ENCODE measurements at places on chromosomes 3 and 15.

- peaks cover 1% of the 10 kb centered on the region for H3K4me1 ChIP-seq
- H3K27me3 ChIP-seq, result no peaks in the 10 kb centered on the region
- no peak overlapping the region for H3K4me3 ChIP-seq
- H3K27ac ChIP-seq, result no peak overlapping the region
Measured at GRCh38 chr15:96300836-96301235, 29.7 kb upstream of the NR2F2 start.

DNA sequence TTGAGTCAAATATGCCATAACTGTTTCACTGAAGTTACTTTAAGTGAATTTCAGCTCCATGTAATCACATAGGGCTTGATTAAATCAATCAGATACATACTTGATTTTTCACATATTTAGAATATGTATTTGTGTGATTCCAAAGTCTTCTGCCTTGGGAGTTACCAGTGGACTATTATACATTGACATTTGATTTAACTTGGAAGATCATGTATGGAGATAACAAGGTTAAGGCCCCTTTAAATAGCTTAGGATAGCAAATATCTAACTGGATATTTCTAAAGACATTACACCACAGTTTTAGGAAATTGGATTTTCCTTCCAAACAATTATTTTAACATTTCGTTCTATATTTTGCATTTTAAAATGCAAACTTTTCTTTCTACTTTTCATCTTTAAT is 405.0 kb downstream of the RAP2B start:
- no peak for DNase-seq
- H3K4me1 ChIP-seq, result no peaks in the 10 kb centered on the region
- H3K27ac ChIP-seq, result no peak overlapping the region
- H3K27me3 ChIP-seq, result no peaks in the 10 kb centered on the region

DNA sequence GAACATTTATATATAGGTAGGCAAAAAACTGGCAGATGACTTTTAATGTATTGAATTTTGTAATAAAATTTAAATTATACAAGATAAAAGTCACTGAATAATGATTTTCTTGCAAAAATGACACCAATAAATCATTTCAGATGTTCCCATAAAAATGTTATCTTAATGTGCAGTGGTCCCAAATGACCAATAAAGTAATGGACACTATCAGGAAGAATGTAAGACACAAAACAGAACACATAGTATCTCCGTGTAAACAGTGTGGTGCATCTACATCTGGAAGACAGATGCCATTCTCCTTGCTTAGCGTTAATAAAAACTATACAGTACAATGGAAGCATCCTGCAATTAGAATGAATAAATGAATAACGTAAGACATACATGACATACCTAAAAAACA is 41.5 kb downstream of the FGF7 start:
- no peak overlapping the region for H3K27ac ChIP-seq
- no peaks in the 10 kb centered on the region for H3K4me1 ChIP-seq
- no peak overlapping the region for H3K4me3 ChIP-seq
- no peak for DNase-seq
- H3K36me3 ChIP-seq, result no peaks in the 10 kb centered on the region

DNA sequence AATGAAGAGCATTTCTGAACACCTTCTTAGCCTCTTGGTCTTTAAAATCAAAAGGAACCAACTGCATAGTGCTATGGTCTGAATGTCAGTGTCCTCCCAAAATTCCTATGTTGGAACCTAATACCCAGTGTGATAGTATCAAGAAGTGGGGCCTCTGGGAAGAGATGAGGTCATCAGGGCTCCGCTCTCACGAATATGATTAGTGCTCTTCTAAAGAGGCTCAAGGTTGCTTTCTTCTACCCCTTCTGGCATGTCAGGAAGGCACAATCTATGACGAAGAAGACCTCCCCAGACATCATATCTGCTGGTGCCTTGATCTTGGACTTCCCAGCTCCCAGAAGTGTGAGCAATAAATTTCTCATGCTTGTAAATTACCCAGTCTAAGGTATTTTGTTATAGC is 209.5 kb downstream of the MAGI1 start:
- no peaks in the 10 kb centered on the region for H3K36me3 ChIP-seq
- H3K4me3 ChIP-seq, result no peak overlapping the region
- H3K27ac ChIP-seq, result no peak overlapping the region
- H3K27me3 ChIP-seq, result no peaks in the 10 kb centered on the region

DNA sequence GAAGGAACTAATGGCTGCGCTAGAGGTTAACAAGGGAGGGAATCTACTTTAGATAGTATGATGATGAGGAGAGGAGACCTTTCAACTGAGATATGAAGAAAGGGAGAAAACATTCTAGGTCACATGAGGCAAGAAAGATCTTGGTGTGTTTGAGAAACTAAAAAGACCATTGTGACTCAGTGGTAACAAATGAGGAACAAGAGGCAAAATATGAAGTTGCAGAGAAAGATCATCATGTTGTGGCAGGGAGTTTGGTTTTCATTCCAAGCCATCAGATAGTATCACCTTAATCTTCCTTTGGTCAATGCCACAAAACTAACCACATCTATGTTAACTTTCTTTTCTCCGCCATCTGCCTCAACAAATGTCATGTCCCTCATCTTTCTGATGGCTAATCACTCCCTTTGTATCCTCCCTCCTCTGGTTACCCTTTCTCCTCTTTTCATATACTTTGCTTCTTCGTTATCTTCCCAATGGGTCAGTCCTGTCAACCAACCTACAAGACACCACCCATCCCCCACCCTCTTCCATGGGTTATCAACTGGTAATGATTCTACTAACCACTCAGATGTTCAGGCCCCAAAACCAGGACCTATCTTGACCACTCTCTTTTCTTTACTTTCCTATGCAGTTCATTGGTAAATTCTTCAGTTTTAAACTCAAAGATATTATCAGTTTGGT is 2.4 kb upstream of the PDCD6IP start:
- H3K36me3 ChIP-seq, result no peaks in the 10 kb centered on the region
- DNase-seq, result no peak
- no peak overlapping the region for H3K27ac ChIP-seq
- H3K27me3 ChIP-seq, result no peaks in the 10 kb centered on the region
- H3K4me1 ChIP-seq, result no peaks in the 10 kb centered on the region

- no peak for DNase-seq
- no peak overlapping the region for H3K27ac ChIP-seq
- peak overlapping the region; percentile 65 for H3K4me3 ChIP-seq
- no peaks in the 10 kb centered on the region for H3K27me3 ChIP-seq
Measured at GRCh38 chr3:170038434-170039110, 777 bp downstream of the GPR160 start.

- peaks cover 2% of the 10 kb centered on the region for H3K27me3 ChIP-seq
- H3K4me1 ChIP-seq, result no peaks in the 10 kb centered on the region
- H3K4me3 ChIP-seq, result peak overlapping the region; percentile 49
- no peak overlapping the region for H3K27ac ChIP-seq
- no peak for DNase-seq
Measured at GRCh38 chr15:34436126-34436955, 1.3 kb downstream of the GOLGA8A start.

DNA sequence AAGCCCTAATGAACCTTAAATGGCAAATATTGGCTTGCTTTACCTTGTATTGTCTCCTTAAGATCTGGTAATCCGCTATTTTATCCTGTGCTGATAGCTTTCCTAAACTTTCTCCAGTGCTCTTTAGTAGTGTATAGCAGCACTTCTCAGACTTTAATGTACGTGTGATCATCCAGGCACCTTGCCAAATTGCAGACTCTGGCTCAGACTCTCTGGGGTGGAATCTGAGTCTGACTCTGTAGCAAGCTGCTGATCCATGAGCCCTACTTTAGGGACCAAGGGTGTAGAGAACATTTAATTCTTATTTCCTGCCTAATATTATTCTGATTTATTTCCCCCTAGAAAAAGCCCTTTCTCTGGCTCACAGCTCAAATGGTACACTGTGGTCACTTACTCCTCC is 518.8 kb upstream of the ZNF385D start:
- no peak overlapping the region for H3K4me3 ChIP-seq
- DNase-seq, result no peak
- no peaks in the 10 kb centered on the region for H3K27me3 ChIP-seq

GRCh38 chr15:52183562-52184173 is 7.5 kb downstream of the GNB5 start:
- H3K36me3 ChIP-seq, result no peaks in the 10 kb centered on the region
- H3K4me3 ChIP-seq, result no peak overlapping the region
- no peaks in the 10 kb centered on the region for H3K4me1 ChIP-seq
- no peak for DNase-seq
- H3K27ac ChIP-seq, result no peak overlapping the region

GRCh38 chr3:44241706-44242105 is at the start of gene TOPAZ1:
Gene TOPAZ1, plus strand, starts transcription at chr3:44241886. Its CDS starts 168 bp downstream, at chr3:44242054.
- no peaks in the 10 kb centered on the region for H3K36me3 ChIP-seq
- H3K4me1 ChIP-seq, result no peaks in the 10 kb centered on the region

DNA sequence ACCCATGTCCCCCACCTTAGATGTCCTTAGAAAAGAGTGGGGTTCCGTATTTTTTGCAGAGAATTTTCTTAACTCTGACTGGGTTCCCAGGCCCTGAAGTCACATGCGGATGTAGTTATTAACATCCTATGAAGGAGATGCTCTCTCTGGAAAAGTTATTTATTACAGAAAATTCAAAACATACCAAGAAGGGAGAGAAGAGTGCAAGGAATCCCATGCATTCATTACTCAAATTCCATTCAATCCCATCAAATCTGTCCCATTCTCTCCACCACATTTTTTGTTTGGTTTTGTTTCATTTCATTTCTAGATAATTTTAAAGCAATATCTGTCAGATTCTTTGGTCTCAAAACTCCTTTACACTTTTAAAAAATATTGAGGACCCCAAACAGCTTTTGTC is 34.3 kb upstream of the ANKRD34C start:
- H3K36me3 ChIP-seq, result no peaks in the 10 kb centered on the region
- H3K27ac ChIP-seq, result no peak overlapping the region

GRCh38 chr15:40471808-40472150 is 995 bp downstream of the CHST14 start:
- peak overlapping the region; percentile 65 for H3K4me3 ChIP-seq
- no peaks in the 10 kb centered on the region for H3K27me3 ChIP-seq
- no peak for DNase-seq
- H3K4me1 ChIP-seq, result peaks cover 4% of the 10 kb centered on the region

DNA sequence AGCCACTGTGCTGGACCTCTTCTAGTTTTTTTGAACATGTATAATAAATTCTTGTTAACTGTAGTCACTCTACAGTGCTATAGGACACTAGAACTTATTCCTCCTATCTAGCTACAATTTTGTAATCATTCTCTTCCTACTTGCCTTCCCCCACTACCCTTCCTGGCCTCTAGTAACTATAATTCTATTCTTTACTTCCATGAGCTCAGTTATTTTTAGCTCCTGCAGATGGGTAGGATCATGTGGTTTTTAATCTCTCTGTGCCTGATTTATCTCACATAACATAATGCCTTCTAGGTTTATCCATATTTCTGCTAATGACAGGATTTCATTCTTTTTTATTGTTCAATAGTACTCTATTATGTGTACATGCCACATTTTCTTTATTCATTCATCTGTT is 113.2 kb upstream of the FGF7 start:
- no peaks in the 10 kb centered on the region for H3K27me3 ChIP-seq
- H3K4me1 ChIP-seq, result no peaks in the 10 kb centered on the region
- no peak overlapping the region for H3K27ac ChIP-seq
- no peak for DNase-seq
- H3K36me3 ChIP-seq, result no peaks in the 10 kb centered on the region

DNA sequence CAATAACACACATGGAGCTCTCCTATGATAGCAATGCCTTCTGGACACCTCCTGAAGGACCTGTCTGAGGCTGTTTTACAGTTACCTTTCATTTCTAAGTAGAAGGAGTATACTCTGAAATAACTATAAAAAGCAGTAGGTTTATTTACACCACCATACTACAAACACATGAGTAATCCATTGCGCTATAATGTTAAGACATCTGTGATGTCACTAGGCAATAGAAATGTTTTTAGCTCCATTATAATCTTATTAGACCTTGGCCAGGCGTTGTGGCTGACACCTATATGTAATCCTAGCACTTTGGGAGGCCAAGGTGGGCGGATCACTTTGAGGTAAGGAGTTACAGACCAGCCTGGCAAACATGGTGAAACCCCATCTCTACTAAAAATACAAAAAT is 24.7 kb downstream of the PXK start:
- H3K4me1 ChIP-seq, result no peaks in the 10 kb centered on the region
- no peaks in the 10 kb centered on the region for H3K36me3 ChIP-seq
- DNase-seq, result no peak
- no peaks in the 10 kb centered on the region for H3K27me3 ChIP-seq
- no peak overlapping the region for H3K27ac ChIP-seq

GRCh38 chr3:100710261-100710968 is 1.1 kb downstream of the TFG start:
- H3K27me3 ChIP-seq, result peaks cover 3% of the 10 kb centered on the region
- H3K36me3 ChIP-seq, result no peaks in the 10 kb centered on the region
- no peak for DNase-seq
- no peak overlapping the region for H3K27ac ChIP-seq
- H3K4me3 ChIP-seq, result peak overlapping the region; percentile 83

- no peaks in the 10 kb centered on the region for H3K27me3 ChIP-seq
- H3K4me3 ChIP-seq, result no peak overlapping the region
- H3K4me1 ChIP-seq, result no peaks in the 10 kb centered on the region
- H3K27ac ChIP-seq, result no peak overlapping the region
- DNase-seq, result no peak
Measured at GRCh38 chr3:184144505-184144904, 9.3 kb downstream of the EIF2B5 start.

DNA sequence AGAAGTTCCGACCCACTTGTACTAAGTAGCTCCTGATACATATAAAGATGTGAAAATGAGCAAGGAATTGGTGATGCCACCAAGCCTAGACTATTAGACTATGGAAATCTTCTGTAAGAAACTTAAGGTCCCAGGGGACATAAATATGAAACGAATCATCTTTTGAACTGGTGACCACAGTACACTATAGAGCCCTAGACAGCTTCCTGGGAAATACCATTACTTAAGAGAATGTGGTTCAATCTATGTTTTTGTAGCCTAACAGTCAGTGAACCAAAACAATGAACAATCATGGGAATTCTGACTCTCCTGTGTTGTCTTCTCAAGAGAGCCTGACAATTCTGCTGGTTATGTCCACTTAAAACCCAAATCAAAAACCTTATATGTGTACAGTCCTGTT is 191.6 kb downstream of the GREM1 start:
- no peaks in the 10 kb centered on the region for H3K4me1 ChIP-seq
- H3K36me3 ChIP-seq, result no peaks in the 10 kb centered on the region
- no peak for DNase-seq
- H3K27me3 ChIP-seq, result no peaks in the 10 kb centered on the region
- no peak overlapping the region for H3K4me3 ChIP-seq

- H3K27ac ChIP-seq, result no peak overlapping the region
- DNase-seq, result no peak
- no peaks in the 10 kb centered on the region for H3K4me1 ChIP-seq
- no peak overlapping the region for H3K4me3 ChIP-seq
Measured at GRCh38 chr3:52190294-52191074, 7.5 kb upstream of the ALAS1 start.
